NCI-H1417 treated with DMSO at 0.1 percent for 48 hours (cell line): ENCODE measurements at places on chromosomes 7 and 10.

DNA sequence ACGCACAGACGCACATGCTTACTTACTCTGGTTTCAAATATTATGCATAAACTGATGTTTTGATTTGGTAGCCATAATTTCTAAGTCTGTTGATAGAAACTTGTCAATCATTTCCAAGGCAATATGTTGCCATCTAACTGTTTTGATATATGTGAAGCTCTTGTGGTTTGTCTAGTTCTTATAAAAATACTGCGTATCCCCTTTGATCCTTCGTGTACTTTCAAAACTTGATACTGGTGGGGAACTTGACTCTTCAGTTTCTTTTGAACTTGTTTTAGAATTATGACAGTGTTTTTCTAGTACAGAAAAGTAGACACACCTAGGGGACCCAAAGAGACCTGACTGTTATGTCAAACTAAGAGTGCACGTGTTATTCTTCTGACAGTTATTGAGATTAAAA, 708.0 kb downstream of the LRMDA start:
- DNase-seq: no peak

DNA sequence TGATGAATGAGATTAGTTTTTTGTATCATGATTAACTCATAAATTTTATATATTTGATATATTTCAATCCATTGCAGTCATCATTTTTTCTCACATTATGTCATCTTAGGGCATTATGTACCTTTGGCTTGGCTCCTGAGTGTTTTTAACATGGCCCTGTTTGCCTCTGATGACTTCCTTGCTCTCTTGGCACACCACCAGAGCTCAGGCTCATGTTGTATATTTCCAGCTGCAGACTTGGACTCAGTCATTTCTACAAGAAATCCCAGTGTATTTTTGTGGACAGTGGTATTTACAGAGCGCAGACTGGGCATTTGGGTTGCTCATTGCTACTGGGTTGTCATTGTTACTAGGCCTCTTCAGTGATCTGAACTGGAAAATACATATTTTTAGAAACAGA, 188.5 kb downstream of the ADRA2A start:
- DNase-seq: no peak

DNA sequence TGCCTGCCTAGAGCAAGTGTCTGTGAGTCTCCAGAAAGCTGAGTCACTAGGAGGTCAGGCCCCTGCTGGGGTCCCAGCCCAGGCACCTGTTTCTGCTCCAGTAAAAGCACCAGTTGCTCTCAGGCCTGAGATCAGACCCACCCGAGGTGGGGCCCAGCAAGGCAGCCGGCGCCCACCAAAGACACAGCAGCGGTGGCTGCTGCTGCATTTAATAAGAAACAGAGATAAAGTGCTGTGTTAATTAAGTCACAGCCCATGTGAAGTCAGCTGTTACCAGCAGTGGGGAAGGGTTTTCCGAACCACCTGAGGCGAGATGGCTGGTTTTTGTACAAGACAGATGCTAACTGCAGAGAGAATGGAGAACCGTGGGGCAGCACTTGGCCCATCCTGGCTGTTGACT, 12.1 kb upstream of the LRRC18 start:
- DNase-seq: no peak

- DNase-seq: no peak
Observed at GRCh38 chr7:110633313-110633712, 457.6 kb upstream of the LRRN3 start.

DNA sequence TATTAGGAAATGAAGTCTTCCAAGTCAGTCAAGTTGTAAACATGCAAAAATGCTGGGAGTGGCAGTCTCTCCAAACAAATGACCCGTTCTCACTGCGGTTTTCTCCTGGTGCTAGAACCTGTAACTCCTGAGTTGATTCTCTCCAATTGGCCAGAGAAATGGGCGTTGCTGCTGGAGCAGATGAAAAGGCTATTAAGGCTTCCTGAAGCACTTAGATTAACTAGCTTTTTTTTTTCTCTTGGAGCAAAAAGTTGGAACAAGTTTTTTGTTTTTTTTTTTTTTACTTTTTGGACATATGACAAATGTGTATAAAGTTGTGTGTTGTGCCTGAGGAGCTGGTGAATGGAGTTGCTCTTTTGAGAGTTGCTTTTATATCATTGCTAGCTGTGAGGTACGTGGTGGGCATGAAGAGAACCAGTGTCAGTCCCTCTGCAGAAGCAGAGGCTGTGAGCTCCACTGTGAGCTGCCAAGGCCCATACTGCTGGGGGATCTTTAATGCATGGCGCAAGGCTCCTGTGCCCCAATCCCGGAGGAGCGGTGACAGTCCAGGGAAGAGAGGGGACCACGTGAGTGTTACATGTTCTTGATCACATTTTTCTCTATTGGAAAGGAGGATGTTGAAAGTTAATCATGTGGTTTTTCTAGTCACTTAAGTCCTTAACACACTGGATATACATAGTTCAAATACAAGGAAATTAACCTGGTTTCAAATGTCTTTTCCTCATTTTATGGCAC, 393.6 kb upstream of the GALNT17 start:
- DNase-seq: no peak

DNA sequence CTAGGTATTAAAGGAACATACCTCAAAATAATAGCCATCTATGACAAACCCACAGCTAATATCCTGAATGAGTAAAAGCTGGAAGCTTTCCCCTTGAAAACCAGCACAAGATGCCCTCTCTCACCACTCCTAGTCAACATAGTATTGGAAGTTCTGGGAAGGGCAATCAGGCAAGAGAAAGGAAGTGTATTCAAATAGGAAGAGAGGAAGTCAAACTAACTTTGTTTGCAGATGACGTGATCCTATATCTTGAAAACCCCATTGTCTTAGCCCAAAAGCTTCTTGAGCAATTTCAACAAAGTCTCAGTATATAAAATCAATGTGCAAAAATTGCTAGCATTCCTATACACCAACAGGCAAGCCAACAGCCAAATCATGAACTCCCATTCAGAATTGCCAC, 131.3 kb downstream of the FANK1 start:
- no peak for DNase-seq

- no peak for DNase-seq
Observed at GRCh38 chr10:75647675-75648074, 216.3 kb downstream of the LRMDA start.

GRCh38 chr10:105756386-105756785, 1115.3 kb downstream of the SORCS3 start:
- DNase-seq: no peak

DNA sequence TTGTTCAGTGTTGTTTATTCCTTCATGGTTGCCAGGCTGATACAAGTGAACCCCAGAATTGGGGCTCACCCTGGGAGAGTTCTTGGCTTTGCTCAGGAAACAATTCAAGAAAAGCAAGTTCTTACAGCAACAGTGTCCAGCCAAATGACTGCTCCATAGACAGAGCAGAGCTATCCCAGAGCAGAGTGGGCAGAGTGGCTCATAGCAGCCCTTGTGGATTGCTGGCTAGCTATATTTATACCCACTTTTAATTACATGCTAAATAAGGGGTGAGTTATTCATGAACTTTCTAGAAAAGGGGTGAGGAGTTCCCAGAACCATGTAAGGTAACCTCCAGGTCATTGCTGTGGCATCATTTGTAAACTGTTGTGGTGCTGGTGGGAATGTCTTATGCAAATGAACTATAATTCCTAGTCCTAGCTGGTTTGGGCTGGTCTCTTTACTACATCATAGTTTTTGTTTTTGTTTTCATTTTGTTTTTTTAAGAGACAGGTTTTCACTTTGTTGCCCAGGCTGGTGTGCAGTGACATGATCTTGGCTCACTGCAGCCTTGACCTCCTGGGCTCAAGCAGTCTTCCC, 59.9 kb upstream of the HBP1 start:
- no peak for DNase-seq

DNA sequence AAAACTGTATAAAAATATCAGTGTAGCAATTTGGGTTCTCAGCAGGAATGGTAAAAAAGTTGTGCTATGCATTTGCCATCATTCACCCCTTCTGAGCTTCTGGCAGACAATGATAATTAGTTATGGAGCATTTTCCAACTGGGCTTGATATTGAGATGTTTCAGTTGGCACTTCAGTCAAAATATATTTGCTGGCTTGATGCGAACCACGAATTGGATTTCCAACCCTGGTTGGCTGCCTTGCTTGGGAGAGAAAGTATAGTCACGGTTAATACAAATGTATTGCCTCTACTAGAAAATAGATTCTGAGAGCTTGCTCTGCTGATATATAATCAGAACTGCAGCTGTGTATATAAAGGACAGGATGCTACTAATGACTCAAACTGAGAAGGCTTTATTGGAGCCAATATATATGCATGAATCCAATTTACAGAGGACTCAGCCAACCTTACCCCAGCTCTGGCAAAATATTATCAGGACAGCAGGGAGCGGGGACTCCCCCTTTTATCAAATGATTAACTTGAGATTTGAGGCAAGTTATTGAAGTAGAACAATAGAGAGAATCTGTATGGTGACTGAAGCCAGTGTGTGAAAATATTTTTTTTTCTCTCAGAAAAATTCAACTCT, 219.8 kb upstream of the SMIM30 start:
- DNase-seq: no peak
